ENCODE measurements at places on chromosomes 6 and 20. TPM values are rescaled to one million over a fixed set of nuclear protein-coding genes. Genes with fewer than 3 reads are reported as not detected.

DNA sequence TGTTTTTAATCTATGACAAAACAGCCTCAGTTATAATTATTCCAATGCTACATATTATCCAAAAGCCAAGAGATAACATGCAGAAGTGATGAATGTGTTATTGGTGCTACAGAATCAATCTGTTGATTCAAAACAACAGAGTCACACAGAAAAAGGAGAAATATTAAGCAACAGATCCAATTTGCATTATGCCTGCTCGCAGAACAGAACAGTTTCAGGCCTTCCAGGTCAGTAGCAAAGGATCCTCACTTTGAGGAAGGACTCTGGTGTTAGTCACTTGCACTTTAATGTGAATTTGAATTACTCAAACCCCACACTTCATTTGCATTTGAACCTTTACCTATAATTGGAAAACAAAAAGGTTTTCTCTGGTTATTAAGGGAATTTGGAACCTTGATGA, 198.6 kb upstream of the NT5E start:
- DNase-seq, result no peak

- DNase-seq, result no peak
These were observed 47.3 kb upstream of the STXBP5 start for GRCh38 chr6:147156799-147157382.

Gene ISM1
- total RNA-seq, result 11.2 TPM

Gene FOXO3
- 48.8 TPM for total RNA-seq

Gene ATP9A
- 24.6 TPM for total RNA-seq
